ELF-1 (cell line): ENCODE measurements at places on chromosomes 12 and 14.

GRCh38 chr14:101620821-101621785 lies 59.8 kb downstream of the DIO3 start:
- no peak for DNase-seq

DNA sequence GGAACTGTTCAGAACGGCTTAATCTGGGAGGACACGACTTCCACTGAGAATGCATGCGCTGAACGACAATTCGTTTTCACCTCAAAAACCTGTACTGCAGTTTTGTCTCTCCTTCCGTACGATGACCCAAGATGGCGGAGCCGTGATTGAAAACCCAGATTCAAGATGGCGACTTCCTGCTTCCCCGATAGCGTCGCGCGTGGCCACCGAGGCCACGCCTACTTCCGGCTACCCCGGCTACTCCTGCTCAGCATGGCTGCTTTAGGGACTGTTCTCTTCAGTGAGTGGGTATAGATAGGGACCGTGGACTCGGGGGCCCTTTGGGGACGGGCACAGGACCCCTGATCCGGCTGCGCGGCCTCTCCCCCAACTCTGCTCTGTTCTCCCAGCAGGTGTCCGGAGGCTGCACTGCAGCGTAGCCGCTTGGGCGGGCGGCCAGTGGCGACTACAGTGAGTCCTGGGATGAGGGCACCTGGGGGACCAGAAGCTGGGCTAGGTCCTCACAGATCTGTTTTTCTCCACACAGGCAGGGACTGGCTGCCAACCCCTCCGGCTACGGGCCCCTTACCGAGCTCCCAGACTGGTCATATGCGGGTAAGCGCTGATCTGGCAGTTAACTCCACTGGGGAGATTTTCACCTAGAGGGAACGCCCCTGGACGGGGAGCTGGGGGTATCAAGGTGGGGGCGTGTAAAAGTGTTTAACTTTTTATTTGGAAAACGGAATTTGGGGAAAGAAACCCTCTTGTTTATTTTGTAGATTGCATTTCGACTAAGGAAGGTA lies at the start of gene MRPL52:
TSS of gene MRPL52 (plus strand) at position 227 of the 782 bp plus-strand sequence. CDS start at position 253, 26 bp downstream.
- peak; percentile 89 for DNase-seq

GRCh38 chr12:42935756-42936155 lies 346.2 kb upstream of the PRICKLE1 start:
- DNase-seq, result no peak

- no peak for DNase-seq
Measured at GRCh38 chr12:24820872-24821271, 128.0 kb downstream of the BCAT1 start.

GRCh38 chr14:52550661-52551060 lies 1.6 kb downstream of the TXNDC16 start:
- DNase-seq, result no peak

DNA sequence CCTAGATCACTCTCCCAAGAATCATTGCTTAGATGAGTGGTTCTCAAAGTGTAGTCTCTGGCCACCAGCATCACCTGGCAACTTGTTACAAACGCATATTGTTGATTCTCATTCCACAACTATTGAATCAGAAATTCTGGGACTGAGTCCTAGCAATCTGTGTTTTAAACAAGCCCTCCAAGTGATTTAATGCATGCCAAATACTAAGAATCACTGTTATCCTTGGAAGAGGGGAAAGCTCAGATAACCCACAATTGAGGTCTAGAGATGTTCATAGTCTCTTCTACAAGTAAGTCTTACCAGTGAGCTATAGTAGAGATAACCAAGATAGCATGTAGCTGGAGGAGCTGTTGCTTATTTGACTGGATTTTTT lies 666.6 kb downstream of the DIO2 start:
- no peak for DNase-seq

GRCh38 chr14:82565825-82566224 lies 1032.2 kb upstream of the SEL1L start:
- DNase-seq, result no peak

DNA sequence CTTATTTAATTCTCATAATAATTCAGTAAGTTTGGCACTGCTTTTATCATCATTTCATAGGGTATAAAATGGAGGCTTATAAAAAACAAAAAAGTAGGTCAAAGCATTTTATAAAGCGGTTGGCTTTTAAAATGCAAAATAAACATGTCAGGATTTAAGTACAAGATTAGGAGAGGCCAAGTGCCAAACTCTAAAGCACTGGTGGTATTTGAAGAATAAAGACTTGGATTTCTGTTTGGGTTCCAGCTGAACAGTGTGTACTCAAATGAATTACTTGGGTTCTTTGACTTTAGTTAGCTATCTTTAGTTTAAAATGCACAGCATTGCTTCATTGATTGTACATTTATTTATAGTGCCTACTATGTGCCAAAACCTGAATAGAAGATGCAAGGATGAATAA lies 966.6 kb upstream of the SEL1L start:
- no peak for DNase-seq

- no peak for DNase-seq
Measured at GRCh38 chr12:68240975-68241374, 12.4 kb downstream of the IL22 start.

DNA sequence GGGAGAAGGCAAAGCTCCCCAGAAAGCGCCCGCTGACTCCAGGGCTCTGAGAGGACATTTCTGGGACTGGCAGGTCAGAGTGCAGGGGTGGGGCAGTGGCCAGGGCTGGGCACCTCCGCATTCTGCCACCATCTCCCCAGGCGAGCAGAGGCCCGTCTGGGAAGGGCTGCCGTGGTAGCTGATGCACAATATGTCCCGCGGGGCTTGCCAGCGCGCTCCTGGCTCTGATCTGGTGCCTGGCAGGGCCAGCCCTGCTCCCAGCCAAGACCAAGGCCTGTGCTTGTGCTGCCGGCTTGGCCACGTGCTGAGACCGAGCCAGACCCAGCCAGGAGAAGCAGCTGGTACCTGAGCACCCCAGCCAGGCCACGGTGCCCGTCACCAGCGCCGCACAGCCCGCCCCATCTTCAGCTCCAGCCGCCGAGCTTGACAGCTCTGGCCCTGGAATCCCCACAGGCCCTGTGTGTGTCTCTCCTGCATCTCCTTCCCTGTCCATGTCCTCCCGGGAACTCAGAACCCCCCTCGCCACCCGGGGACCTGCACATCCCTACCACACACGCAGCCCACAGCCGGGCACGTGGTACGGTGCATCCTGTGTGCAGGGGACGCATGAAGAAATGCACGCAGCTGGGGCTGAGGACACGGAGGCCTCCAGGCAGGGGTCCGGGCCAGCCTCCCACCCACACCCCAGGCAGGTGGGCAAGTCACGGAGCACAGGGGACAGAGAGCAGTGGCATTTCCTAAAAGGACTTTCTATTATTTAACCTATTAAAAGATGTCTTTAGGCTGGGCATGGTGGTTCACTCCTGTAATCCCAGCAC lies 68.6 kb upstream of the C14orf180 start:
- DNase-seq, result no peak

- DNase-seq, result peak; percentile 71
Measured at GRCh38 chr14:62696331-62696924, 348.8 kb downstream of the KCNH5 start.

- no peak for DNase-seq
Measured at GRCh38 chr12:48336564-48336963, 14.2 kb downstream of the ZNF641 start.

- peak; percentile 78 for DNase-seq
Measured at GRCh38 chr12:49644620-49644994, 21.2 kb downstream of the PRPF40B start.

DNA sequence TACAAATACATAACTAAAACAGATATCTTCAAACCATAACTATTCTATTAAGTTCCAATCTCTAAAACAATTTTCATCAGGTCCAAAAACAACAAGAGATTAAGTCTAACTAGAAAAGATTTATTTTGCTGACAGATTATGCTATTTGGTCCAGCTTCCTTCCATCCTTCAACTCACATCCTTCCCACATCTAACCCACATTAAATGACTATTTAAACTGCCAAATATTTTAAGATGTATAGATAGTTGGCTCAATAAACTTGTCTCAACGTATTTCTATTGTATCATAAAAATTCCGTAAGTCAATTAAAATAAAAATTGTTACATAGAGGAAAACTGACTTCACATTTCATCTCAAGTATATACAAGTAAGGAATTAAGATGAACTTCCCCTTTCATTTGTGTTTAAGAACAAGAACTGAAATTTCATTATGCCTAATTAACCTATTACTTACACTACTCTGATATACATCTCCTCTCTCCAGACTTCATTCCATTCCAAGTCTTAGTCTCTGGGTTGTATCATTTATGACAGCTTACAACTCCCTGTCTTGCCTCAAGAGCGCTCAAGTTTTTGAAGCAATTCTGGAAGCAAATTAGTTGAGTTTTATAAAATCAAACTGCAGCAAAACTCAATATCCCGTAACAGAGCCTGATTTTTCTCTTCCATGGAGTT lies 25.4 kb downstream of the PAWR start:
- DNase-seq, result no peak

DNA sequence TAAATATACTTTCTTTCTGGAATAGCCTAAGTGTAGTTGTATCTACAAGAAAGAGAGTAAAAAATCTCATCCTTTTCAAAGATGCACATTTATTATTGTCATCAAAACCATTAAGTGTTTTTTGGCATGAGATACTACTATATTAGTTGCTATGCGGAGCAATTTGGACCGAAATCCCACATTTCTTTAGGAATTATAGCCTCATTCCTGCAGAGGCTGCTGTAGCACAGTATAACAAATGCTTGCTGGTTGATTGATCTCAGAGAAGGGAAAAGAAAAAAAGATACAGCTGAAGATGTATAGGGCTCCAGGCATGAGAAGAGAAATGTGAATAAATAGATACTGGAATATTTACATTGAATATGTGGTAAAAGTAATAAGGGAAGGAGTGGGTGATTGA lies 36.0 kb downstream of the RHOJ start:
- no peak for DNase-seq

DNA sequence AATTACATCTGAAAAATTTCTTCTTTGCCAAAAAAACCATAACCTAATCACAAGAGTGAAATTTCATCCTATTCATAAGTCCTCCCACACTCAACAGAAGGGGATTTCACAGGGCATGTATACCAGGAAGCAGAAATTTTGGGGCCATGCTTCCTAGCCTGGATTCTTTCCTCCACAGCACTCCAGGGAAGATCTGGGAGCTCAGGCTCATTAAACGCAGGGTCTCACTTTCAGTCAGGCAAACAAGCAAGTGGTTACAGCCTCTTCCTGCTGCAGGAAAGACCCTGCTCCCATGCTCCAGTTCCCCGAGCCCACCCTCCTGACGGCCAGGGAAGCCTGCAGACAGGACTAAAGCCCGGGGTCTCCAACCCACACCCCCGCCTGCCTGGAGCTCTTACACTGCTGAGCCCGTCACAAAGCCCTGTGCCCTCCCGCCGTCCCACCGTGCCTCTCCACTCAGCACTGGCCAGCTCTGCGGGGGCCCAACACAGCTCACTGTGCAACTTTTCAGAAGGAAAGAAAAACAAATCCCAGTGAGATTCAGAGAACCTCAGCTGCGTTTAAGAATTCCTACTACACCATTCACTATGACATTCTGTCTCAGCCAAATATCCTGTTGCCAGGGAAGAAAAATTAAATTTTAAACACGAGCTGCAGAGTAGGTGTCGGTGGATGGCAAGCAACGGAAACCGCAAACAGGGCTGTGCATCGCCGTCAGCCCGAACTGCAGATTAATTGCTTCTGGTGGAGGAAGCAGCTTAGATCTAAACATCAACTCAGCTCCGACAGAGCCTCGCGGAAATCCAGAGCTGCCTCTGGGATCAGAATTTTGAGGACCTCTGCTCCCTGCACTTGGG lies 106.7 kb upstream of the SFSWAP start:
- DNase-seq, result no peak

DNA sequence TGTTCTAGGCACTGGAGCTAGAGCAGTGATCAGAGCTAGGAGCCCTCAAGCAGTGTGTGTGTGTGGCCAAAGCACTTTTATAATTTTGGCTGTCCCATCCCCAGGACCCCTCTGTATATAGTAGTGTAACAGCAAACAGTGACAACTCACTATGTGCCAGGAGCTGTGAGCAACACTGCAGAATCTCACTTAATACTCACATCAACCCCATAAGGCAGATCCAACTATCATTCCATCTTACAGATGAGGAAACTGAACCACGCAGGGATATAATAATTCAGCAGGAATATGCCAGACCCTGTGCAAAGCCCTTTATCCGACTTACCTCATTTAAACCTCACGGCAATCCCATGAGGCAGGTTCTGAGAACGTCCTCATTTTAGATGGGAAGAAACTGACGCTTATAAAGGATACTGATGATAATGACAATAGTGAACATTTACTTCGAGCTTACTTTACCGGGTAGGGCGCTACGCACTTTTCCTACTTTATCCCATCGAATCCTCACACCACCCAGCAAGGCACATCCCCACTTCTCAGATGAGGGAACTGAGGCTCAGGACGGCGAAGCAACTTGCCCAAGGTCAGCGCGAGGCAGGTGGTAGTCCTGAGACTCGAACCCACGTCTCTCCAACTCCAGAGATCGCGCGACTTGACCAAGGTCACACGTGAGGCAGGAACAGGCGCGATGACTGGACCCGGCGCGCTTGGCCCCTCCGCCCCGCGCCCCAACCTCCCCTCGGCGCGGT lies 687 bp downstream of the RAB35 start:
- peak; percentile 42 for DNase-seq

DNA sequence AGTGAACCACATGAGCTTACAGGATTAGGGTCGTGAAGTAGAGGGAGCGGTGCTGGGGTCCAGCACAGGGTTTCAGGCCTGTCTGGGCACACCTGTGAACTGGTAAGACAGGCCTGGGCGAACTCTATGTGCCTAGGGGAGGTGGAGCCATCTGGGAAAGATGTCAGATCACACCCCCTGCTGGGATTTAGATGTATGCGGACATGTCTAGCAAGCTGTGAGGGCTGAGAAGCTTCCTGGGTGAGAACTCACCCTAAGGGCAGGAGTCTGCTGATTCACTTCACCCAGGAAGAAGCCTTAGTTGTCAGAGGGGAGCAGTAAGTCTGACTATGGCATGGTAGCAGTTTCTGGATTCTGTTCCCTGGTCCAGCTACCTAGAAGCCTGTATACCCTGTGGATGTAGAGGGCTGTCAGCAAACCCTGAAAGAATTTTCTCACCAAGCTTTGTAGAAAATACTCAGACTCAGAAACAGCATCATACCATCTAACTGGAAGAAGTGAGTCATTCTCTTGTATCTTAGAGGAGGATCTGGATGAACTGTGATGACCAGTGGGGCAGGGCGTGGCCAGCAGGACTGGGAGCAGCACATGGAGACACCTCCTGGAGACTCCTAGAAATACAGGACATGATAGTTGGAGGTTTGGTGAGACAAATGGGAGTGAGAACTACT lies 11.2 kb upstream of the PYGL start:
- DNase-seq, result peak; percentile 92

DNA sequence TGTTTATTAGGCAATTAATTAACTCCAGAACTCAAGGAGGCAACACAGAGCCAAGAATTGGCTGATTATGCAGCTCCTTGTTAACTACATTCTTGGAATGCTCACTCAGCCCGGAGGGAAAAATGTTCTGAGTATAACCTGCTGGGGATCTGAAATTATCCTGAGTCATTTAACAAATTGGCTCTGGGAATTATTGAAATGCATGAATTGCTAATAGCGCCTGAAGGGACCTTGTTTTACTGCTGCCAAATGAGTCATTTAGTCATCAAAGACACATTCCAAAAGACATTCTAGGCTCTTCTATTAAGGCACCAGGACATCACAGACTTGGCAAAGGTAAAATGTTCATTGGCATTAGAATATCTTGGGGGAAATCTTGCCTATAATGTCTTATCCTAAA lies 13.0 kb downstream of the TMEM52B start:
- no peak for DNase-seq
